ENCODE measurements at places on chromosomes 6 and 20.

GRCh38 chr20:50562262-50562701, 52.1 kb downstream of the PTPN1 start:
- DNase-seq, result no peak

DNA sequence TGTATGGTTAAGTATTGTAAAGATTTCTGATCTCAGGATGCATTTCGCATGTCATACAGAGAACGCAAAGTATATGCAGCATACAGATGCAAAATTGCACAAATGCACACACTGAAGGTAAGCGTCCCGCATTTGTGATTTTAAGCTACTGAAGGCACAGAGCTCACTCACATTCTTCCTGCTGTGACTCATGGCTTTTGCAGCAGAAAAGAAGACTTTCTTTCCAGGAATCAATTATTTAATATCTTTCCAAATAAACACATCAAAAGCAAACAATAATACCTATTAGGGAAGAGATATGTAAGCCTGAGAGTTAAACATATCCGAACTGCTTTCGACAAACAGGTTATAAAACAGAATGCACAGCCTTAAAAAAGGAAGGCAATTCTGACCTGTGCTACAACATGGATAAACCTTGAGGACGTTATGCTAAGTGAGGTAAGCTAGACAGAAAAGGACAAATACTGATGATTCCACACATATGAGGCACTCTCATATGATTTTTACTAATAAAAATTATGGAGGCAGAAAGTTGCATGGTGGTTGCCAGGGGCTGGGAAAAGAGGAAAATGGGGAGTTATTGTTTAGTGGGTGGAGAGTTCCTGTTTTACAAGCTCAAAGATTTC, 109.0 kb downstream of the TFAP2A start:
- no peak for DNase-seq

DNA sequence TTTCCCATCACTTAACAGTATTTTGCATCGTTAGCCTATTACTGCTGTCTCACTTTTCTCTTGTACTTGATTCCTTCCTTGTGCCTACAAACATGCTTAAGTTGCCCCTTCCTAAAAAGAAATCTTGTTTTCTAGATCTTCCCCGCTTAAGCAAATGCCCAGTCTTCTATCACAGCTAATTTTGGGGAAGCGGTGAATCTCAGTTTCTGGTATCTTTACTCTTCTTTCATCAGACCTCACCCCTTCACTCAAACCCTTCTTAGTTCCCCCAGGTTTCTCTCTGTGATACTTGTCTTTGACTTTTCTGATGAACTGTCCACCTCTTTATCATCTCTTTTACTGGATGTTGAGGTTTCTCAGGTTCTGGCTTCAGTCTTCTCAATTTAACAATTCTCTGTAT, 14.2 kb downstream of the VAPB start:
- no peak for DNase-seq

- no peak for DNase-seq
These were observed 387.0 kb upstream of the SULF2 start for GRCh38 chr20:48172357-48172702.

GRCh38 chr6:2952557-2953095, 18.7 kb downstream of the SERPINB6 start:
- no peak for DNase-seq

- no peak for DNase-seq
These were observed 123.2 kb downstream of the TINAG start for GRCh38 chr6:54431466-54431865.

- no peak for DNase-seq
These were observed 53.8 kb upstream of the FOXP4 start for GRCh38 chr6:41492261-41492891.

DNA sequence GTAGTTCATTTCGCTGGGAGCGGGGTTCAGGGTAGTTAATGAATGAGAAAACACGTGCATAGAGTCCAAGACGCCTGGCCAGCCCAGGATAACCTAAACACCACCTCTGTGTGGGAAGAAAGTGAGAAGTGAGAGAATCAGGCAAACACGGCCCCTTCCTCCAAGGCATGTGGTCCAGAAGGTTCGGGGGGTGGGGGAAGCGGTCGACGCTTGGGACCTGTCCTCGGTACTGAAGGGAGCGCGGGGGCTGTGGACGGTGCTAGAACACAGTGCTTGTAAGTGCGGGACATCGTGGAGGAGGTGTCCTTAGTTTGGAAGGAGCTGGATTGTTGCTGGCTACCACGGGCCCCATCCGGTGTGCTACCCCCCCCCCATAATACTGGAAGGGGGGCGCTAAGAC, 1.7 kb upstream of the VSTM2L start:
- DNase-seq, result no peak

GRCh38 chr6:106522562-106523250, 106.6 kb downstream of the RTN4IP1 start:
- DNase-seq, result no peak

DNA sequence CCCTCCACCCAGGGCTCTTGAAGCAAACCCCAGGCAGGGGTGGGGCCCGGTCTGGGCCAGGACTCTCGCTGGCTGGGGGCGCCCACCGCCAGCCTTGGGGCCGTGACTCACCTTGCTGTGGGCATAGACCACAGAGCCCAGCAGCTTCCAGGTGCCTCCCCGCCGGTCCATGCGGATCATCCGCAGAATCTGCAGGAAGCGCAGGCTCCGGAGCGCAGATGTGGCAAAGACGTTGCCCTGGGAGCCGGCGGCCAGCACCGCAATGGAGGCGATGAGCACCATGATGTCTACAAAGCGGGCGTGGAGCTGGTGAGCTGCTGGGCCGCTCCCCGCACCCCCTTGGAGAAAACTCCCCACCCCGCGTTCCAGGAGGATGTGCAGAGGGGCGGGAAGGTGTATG, 27.9 kb downstream of the KCNQ2 start:
- DNase-seq, result no peak

- no peak for DNase-seq
These were observed 12.3 kb downstream of the ITPA start for GRCh38 chr20:3221398-3222226.

- DNase-seq, result no peak
These were observed 123.3 kb downstream of the KIF13A start for GRCh38 chr6:17863901-17864754.

All from activated CD8-positive, alpha-beta memory T cell treated with anti-CD3 and anti-CD28 coated beads for 48 hours (primary cell).